NCI-H446 treated with DMSO at 0.1 percent for 48 hours (cell line): ENCODE measurements at places on chromosomes 7 and 10.
A peak's percentile ranks its signal among the peaks of the same experiment; 100 is the strongest.

GRCh38 chr10:28715757-28716156 is 38.4 kb downstream of the BAMBI start:
- no peak for DNase-seq

DNA sequence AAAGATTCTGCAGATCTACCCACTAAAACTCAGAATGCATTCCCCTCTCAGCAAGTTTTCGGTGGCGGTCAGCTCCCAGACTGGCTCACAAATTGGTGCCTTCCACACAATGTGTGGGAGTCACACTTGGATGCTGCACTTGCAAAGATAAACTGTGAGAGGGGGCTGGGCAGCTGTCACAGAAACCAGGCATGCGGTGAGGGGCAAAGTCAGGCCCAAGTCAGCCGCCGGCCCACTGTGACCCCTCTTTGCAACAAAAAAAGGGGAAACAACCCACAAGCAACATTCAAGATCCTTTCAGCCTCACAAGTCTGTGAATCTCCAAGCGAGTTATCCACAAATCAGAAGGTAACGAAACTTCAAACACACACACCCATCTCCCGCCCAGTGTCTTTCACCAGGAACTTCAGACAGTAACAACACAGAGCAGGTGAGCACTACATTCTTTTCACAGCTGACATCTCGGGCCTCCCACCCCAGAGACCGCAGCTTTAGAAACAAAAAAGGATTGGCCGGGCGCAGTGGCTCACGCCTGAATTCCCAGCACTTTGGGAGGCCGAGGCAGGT is 32.0 kb downstream of the SNX8 start:
- no peak for DNase-seq

DNA sequence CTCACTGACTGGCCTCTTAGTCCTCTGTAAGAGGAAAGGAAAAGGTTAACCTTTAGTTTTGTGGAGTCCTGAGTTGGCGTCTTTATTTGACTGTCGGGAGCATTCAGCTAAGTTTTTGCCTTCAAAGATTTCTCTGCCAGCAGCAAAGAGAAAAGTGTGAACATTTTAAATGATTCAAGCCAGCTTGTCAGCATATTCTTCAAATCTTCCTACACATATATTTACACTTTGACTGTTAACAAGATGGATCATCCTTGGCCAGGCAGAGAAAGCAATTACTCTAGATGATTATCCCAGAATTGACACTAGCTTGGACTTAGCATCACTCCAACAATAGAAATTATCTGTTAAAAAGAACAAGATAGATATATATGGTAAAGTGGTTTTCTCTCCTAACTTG is 15.8 kb upstream of the YAE1 start:
- DNase-seq, result no peak

- peak; percentile 34 for DNase-seq
Measured at GRCh38 chr10:24723788-24724380, at the start of gene ARHGAP21. Gene ARHGAP21 (minus strand): TSS chr10:24723887. CDS start chr10:24721899, 1,988 bp downstream.

DNA sequence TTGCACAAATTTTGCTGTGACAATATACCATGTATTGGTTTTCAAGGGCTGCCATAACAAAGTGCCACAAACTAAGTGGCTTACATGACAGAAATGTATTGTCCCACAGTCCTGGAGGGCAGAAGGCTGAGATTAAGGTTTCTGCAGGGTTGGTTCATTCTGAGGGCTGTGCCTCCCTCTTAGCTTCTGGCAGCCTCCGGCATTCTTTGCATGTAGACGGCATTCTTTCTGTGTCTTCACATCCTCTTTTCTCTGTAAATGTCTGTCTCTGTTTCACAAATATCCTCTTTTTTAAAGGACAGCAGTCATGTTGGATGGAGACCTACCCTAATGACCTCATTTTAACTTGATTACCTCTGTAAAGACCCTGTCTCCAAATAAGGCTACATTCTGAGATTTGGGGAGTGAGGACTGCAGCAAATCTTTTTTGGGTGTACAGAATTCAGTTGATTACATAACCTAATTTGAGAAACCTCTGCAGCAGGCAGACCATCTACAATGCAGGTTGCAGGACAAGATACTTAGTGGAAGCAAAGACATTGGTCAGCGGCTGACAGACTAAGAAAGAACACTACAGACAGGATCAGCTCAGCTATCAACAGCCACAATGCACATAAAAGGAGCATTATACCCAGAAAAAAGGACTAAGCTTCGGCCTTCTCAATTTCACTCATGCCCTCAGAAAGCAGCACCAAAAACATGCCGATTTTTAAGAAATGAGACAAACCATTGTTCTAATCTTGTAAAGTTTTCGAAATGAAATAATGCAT is 84.6 kb upstream of the FAM3C start:
- DNase-seq, result no peak

DNA sequence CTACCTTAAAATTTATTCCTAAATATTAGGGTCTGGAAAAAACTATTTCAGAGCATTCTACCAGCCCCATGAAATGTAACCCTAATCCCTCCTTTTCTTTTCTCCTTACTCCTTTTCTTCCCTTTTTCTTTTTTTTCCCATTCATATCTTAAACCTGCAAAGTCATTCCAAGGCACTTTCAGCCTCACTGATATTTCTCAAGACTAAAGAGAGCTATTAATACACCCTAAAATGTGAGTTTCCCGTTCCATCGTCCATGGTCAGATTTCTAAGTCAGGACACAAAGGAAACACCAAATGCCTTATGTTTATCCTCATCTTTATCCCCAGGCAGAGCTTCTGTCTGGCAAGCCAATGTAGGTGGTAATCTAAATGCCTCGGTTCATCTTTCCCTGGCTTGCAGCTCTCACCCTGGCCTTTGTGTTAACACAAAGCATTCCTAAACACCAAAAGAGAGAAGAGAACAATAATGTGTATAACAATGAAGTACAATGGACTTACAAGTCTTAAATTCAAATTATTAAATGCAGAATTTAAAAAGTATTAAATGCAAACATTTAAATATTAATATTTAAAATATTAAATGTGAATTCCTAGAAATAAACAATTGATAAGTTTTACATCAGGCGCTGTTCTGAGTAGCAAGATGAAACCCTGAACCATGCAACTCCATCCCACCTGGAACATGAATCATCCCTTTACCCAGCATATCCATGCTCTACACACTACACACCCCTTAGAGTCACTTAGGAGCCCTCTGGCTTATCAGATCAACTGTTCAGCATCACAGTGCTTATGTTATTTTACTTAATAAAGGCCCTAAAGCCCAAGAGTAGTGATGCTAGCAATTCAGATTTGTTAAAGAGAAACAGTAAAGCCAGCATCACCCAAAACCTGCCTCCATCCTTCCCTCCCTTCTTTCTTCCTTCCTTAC is 26.8 kb downstream of the MICU1 start:
- DNase-seq, result no peak
